Omental fat pad (tissue), 4 donors: ENCODE measurements at places on chromosomes 6 and 20. TPM values are rescaled to one million over a fixed set of nuclear protein-coding genes. Genes with fewer than 3 reads are reported as not detected.

- no peak for DNase-seq
These were observed 690 bp downstream of the IFNGR1 start for GRCh38 chr6:137218473-137218916.

Gene DDX43
- 1.8 TPM for total RNA-seq

DNA sequence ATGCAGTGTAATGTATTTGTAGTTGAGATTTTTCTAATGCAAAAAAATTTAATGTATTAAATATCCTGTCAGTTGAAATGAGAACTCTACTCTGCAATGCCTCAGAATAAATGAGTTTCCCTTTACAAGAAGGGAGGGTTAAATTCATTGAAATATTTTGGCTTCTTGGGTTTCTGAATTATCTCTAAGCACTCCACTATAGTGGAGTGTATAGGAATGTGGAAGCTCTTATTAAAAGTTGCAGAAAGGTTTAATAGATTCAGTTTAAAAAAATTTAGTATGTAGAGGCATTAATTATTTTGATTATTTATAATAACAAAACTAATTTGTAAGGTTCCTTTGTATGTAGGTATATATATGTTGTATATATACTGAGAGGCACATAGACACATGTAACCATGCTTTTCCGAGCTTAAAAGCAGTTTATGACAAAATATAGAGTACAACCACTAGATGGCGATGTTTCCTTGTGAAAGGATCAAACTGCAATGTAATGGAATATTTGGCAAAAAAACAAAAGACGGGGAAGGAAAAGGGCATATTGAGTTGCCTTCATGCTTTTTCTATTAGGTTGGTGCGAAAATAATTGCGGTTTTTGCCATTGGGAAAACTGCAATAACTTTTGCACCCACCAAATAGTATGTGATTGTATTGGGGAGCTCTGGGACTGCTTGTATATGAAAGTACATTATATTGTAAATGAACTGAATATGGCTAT, 144.2 kb downstream of the MYO6 start:
- DNase-seq: no peak

- no peak for DNase-seq
These were observed 111.8 kb downstream of the MAP7 start for GRCh38 chr6:136438441-136438840.
